Activated T-cell treated with anti-CD3 and anti-CD28 coated beads, Interleukin-2, amount 50 U/mL, for 4 hours (primary cell): ENCODE measurements at places on chromosomes 3 and 15. TPM values are rescaled to one million over a fixed set of nuclear protein-coding genes. Genes with fewer than 3 reads are reported as not detected.

ZNF619 gene
- 3.0 TPM for total RNA-seq

MAN2A2 gene
- 122 TPM for total RNA-seq

DNA sequence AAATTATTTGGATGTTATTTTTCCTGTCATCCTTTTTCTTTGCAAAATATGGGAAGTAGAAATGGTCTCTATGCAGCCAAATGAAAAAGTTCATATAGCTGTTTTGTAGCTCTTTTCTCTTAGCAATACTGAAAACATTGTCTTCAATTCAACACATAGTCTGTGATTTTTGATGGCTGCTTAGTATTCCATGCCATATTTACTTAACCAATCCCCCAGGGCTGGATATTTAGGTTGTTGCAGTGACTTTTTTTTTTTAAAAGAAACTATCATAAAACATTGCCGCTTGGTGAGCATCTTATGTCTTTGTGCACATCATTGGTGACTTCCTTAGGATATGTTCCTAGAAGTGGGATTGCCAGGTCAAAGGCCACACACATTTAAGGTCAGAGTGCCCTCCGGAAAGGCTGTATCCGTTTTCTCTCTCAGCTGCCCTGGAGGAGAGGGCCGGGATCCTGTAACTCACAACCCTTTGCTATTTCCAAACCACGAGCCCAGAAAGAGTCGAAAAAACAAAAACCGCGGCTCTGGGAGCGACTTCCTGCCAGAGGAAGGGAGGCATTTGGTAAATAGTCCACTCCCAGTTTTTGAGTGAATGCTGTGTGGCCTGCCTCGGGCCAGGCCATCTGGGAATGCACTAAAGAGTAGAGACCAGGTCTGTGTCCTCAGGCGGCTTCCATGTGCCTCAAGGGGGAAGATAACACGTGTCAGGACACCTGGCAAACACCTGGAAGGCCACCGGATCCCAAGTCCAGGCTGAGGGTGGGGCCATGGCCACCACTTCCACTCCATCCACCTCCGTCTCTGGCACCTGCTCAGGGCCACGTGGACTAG is 41.9 kb downstream of the SMAD6 start:
- no peak for DNase-seq

DNA sequence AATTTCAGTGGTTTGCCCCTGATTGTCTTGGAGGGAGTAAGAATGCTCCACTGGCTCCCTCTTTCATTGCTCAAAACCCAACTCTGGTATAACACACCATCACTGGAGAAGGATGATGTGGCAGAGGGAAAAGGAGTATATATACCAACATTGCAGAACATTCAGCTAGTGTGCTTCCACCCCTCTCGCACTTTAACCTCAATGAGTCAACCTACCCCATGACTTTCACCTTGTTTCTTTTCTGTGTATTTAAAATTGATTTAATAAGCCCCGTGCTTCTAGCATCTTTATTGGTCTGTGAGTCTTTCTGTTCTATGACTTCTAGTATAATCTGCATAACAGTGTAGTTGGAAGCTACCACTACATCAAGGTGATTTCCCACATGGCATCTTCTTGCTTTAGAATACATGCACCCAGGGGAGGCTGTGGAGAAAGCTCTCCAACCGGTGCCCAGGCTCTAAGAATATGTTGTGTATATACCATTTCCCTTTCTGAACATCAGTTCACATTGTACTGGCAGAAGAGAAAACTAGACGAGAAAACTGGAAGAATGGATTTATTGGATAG is 595.1 kb upstream of the TGFBR2 start:
- DNase-seq = no peak
